ENCODE measurements at places on chromosomes 5 and 9.

DNA sequence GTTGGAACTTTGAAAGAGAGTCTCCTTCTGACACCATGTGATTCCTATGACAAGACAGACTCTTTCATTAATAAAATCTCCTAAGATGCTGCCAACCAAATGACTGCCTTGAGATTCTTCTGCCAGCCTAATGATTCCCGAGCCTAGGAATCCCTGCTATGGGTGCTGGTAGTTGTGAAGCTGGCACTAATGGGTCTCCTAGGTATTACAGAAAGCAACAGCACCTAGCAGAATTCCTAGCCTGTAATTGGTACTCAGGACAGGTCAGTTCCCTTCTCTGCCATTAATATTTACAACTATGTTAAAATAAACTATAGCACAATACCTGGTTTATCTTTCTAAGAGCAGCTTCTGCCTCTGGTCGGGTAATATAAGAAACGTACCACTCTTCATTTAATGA is 19.3 kb downstream of the C5orf58 start:
- no peak for DNase-seq

DNA sequence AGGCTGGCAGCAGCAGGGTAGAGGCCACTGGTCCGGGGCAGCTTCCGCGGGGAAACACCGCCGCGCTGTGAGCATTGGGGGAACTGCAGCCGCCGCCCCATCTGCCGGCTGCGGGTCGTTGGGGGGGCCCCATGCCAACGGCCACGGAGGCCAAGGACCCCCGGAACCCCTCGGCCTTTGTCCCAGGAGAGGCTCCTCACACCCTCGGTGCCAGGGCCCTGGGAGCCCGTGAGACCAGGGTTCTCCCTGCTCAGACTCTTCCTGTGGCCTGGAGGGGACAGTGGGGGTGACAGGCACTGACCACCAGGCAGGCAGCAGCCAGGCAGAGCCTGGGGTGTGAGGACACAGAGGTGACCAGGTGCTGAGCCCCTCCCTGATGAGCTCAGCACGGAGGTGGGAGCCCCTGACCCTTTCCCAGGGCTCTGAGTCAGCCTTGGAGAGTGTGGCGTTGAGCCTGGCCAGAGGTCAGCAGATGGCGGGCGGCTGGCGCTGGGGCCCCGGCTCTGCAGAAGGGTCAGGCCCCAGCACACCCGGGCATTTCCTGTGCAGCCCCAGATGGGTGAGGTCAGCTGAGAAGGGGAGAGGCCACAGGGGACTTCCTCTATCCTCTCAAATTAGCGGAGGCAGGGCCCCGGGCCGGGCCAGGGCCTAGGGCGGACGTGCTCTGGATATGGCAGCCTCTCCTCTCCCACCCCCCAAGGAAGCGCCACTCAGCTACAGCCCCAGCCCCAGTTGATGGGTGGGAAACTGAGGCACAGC is 17.9 kb upstream of the EGFL7 start:
- peak; percentile 49 for DNase-seq

- no peak for DNase-seq
Observed at GRCh38 chr9:21110708-21111576, 30.7 kb downstream of the IFNW1 start.

DNA sequence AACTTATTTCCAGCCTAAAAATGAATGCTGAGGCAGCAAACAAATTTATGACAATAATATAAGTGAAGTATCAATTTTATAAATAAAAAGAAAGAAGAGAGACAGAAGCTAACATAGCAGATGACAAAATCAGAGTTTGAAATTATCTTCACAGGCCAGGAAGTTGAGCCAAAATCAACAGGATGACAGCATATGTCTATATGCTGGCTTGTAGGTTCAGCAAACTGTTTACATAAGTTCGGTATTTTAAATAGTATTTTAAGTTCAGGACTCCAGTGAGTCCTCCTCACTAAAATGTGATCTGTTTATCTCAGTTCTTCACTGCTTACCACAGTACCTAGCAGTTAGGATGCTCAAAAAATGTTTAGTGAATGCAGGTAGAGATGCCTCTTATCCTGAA is 359.6 kb upstream of the SMC2 start:
- no peak for DNase-seq

DNA sequence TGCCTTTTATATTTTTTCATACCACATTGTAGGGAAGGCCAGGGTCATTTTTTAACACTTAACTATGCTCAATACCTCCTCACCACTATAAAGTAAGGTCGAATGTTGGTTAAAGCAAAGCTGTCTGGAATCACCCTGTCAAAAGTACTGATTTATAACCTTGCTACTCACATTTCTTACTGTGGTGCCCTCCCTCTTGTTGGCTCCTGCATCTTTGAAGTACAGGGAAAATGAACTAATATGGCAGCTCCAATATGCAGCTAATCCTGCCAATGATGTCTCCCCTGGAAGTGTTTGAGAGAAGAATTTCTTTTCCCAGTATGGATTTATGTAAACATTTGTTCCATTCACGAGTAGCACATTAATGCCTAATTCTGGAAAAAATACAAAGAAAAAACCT is 108.4 kb upstream of the RPS23 start:
- DNase-seq: no peak

- no peak for DNase-seq
Observed at GRCh38 chr5:126658561-126658960, 57.8 kb downstream of the PHAX start.

GRCh38 chr5:167413506-167413905 is 877.9 kb upstream of the WWC1 start:
- DNase-seq: no peak

- no peak for DNase-seq
Observed at GRCh38 chr5:158458086-158458485, 599.1 kb upstream of the CLINT1 start.

DNA sequence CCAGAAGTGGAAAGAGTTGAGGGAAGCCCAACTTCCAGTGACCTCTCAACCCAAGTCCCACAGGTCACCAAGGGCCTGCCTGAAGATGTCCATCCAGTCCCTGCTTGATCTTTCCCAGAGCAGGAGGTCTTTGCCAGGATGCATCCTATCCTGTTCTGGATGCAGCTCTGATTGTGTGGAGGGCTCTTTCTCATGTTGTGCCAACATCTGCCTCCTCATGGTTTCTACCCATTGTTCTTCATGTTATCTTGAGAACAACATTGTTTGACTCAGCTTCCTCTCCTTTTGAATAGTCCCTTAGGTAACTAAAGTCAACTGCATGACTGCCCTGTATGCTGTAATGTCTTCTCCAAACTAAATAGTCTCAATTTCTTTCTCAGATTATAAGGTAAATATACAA is 169.3 kb downstream of the CCDC192 start:
- no peak for DNase-seq

- no peak for DNase-seq
Observed at GRCh38 chr9:134361426-134361825, 35.2 kb downstream of the RXRA start.

DNA sequence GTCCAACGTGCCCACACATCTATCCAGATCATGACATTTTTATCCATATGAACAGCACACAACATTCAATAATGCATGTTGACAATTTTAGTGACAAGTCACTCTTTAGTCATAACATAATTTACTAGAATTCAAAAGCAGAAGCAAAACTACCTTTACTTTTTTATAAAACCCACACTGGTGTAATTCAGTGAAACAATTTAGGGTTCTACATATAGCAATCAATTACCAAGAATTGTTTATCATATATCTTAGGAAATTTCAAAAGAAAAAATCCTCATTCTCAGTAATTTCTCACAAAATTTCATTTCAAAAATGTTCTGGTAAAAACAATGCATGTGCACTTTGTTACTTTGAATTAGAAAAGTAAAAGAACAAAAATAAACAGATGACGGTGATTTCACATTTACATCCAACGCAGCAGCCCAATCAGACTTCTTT is 12.6 kb downstream of the AUH start:
- no peak for DNase-seq

GRCh38 chr5:139668064-139668880 is 20.1 kb downstream of the CXXC5 start:
- DNase-seq: no peak

DNA sequence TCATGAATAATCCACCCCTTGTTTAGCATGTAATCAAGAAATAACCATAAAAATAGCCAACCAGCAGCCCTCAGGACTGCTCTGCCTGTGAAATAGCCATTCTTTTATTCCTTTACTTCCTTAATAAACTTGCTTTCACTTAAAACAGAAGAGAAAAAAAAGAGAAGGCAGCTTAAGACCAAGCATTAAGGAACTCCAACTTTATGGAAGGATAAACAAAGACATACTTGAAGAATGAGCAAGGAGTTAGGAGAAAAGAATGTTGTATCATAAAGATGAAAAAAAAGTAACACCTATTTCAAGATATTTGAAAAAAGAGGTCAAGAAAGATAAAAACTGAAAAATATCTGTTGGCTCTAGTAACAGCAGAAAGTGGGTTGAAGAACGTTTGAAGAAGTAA is 107.6 kb downstream of the RNF180 start:
- DNase-seq: no peak

GRCh38 chr9:27537027-27537435 is 7.4 kb upstream of the MOB3B start:
- no peak for DNase-seq

DNA sequence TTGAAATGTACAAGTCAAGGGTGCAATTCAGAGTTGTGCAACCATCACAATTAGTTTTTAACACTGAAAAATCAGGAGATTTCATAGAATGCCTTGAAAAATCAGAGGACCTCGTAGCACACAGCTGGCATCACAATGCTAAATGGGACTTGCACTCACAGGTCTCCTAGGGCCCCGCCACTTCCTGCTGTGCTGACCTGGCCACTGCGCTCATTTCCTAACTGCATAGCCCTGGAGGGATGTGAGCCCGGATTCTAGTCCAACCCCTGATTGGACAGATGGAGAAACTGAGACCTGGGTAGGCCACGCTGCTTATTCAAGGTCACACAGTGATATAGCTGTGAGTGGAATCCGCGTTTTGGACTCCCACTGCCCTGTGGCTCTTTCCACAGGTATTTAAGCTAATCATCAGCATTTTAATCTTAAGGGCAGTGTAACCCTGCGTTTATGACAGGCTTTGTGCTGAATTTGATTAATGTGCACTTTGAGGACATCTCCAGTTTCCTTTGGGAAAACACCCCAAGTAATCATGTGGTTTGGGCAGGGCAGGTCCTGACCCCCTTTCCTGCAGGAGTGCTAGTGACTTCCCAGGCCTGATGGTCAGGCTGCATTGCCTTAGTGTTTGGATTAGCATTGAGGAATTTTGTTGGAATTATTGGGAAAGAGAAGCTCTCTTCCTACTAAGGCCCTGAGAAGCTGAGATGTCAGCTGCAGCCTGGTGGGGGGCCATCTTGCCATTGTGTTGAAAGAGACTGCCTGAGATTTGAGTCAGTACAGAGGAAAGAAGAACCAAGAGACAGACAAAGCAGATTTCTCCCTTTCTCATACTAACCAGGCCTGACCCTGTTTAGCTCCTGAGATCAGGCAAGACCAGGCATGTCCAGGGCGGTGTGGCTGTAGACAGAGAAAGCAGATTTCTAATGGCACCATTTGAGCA is 36.2 kb downstream of the STC2 start:
- no peak for DNase-seq

- DNase-seq: no peak
Observed at GRCh38 chr9:18067548-18068120, 406.3 kb upstream of the ADAMTSL1 start.

DNA sequence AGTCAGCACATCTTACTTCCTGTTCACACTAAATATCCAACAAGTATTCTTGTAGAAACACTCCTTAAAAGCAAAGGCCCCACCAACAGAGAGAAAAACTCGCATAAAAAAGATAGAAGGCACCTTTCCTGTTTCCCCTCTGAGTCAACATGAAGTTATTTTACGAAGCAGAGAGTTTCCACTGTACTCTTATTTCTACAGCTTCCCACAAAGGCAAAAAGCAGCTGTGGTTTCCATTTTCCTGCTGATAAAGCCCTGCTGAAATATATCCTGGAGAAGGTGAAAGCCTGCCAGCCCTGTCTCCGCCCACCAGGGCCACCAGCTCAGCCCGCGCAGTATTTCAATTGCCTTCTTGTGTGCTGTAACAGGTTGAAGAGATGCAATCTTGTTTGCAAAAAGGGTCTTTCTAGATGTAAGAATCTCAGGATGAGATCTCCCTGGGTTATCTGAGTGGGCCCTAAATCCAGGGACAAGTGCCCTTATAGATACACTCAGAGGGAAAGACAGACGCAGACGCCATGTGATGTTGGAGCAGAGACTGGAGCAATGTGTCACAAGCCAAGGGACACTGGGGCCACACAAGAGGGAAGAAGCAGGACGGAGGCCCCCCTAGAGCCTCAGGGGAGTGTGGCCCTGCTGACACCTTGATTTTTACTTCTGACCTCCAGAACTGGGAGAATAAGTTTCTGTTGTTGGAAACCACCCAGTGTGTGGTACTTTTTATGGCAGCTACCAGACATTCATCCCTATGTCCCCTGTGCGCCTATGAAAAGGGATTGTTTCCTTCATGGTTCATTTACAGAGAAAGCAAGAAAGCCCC is 19.9 kb downstream of the SEMA4D start:
- DNase-seq: no peak

- no peak for DNase-seq
Observed at GRCh38 chr5:146510559-146511125, 5.3 kb downstream of the GPR151 start.

DNA sequence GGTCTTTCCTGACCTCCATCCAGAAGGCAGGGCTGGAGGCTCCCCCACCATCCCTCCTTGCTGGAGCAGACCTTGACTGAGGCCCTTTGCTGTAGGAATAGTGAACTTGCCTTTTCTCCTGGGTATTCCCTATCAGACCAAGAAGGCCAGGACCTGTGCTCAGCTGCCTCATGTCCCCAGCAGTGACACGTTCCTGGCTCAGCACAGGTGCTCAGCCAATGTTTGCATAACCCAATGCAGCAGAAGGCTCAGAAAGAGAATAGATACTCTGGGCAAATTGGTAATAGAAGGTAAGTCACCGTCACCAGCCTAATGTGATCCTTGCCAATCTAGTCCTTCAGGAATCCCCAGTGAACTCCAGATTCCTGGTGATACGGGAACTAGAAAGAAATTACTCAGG is 96.4 kb downstream of the ACTL7B start:
- DNase-seq: no peak

DNA sequence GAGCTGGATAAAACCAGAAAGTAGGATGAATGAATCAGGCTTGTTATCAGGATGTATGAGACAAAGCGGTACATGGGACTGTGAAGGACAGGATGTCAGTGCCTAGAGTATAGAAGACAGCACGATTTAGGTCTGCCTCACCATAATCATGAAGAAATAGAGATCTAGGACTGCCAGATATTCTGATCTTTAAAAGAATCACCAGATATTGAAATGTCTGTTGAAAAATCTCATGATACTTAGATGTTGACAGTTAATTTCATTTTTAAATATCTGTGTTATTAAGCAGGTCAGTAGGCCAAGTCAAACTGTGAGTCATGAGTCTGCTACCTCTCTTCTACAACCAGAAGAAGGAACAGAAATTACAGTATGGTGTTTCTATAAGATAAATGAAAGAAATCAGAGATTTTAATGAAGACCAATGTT is 65.0 kb downstream of the ST8SIA4 start:
- no peak for DNase-seq

GRCh38 chr5:3339092-3339797 is 256.4 kb upstream of the IRX1 start:
- no peak for DNase-seq

All from activated T-helper 1 cell treated with Interleukin-2 at 50 U/mL for 16 hours (primary cell).